ENCODE measurements at places on chromosomes 6 and 20.

DNA sequence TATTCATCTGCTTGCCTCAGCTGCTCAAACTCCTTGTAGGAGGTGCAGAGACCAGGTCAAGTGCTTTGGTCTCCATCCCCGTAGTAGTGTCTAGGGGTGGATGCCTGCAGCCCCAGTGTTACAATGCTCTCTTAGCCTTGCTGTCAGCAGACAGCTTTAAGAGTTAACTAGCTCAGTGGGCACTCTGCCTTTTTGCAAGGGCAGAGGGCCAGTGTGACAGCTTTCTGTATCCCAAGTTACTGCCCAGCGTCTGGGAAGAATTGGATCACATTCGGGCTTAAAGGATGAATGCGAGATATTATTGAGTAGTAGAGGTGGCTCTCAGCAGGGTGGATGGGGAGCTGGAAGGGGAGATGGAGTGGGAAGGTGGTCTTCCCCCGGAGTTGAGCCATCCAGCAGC lies 339.9 kb upstream of the RNF217 start:
- H3K4me3 ChIP-seq, result no peak overlapping the region
- no peak overlapping the region for H3K27ac ChIP-seq

GRCh38 chr6:111718990-111719389 lies 113.3 kb upstream of the TRAF3IP2 start:
- H3K4me3 ChIP-seq, result no peak overlapping the region
- H3K36me3 ChIP-seq, result no peaks in the 10 kb centered on the region
- H3K27ac ChIP-seq, result no peak overlapping the region
- H3K4me1 ChIP-seq, result peaks cover 39% of the 10 kb centered on the region
- no peak for DNase-seq

DNA sequence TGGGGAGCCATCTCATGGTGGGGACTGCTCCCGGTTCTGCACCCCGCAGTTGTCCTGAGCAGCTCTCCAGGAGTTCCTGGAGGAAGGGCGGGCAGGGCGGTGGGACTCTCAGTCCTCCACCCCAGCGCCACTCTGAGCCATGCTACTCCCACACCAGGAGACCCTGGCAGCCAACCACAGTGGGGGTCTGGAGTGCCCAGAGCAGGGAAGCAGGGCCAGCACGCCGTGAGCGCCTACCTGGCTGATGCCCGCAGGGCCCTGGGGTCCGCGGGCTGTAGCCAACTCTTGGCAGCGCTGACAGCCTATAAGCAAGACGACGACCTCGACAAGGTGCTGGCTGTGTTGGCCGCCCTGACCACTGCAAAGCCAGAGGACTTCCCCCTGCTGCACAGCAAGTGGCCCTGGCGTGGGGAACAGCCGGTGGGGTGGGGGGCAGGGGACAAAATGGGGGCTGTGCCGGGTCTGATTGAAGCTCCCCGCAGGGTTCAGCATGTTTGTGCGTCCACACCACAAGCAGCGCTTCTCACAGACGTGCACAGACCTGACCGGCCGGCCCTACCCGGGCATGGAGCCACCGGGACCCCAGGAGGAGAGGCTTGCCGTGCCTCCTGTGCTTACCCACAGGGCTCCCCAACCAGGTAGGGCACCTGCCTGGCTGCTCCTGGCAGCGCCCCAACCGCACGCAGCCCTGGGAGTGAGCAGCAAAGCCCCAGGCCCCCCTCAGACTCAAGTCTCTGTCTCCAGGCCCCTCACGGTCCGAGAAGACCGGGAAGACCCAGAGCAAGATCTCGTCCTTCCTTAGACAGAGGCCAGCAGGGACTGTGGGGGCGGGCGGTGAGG lies 1.6 kb upstream of the TNFRSF6B start:
- H3K27ac ChIP-seq, result no peak overlapping the region
- peaks cover 88% of the 10 kb centered on the region for H3K4me1 ChIP-seq
- H3K36me3 ChIP-seq, result no peaks in the 10 kb centered on the region
- H3K27me3 ChIP-seq, result no peaks in the 10 kb centered on the region
- no peak for DNase-seq
- no peak overlapping the region for H3K4me3 ChIP-seq

DNA sequence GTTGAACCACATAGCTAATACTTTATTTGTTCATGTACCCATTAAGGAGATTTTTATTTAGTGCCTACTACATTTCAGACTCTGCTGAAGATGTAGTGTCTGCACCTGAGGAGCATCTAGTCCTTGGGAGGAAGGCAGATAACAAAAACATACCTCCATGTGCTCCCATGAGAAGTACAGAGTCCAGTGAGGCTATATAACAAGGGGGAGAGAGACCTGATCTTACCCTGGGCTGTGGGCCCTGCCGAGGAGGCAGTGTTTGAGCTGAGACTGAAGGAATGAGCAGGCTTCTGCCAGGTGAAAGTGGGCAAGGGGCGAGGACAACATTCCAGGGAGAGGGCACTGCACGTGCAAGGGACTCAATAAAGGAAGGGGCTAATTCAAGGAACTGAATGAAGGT lies 12.1 kb downstream of the MANBAL start:
- H3K27ac ChIP-seq, result no peak overlapping the region
- no peak for DNase-seq
- H3K4me1 ChIP-seq, result peaks cover 13% of the 10 kb centered on the region
- peaks cover 7% of the 10 kb centered on the region for H3K36me3 ChIP-seq

DNA sequence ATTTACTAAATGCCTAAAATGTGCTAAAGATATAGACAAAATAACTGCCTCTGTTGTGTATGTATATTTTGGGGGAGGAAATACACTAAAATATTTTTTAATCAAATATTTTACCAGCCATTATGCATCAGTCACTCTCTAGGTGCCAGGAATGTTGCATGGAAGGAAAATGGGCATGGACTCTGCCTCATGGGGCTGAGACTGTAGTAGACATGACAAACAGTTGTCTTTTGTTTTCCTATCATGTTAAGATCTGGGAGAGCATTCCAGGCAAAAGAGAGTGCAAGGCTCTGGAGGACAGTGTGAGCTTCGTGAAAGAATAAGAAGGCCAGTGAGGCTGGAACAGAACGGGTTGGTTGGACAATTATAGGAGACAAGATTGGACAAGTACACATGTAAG lies 26.5 kb downstream of the HLA-DOB start:
- no peak overlapping the region for H3K27ac ChIP-seq
- no peaks in the 10 kb centered on the region for H3K36me3 ChIP-seq
- no peaks in the 10 kb centered on the region for H3K27me3 ChIP-seq
- no peak overlapping the region for H3K4me3 ChIP-seq

- no peak for DNase-seq
- H3K27me3 ChIP-seq, result no peaks in the 10 kb centered on the region
- H3K4me1 ChIP-seq, result peaks cover 47% of the 10 kb centered on the region
- H3K27ac ChIP-seq, result peak overlapping the region; percentile 79
- peaks cover 97% of the 10 kb centered on the region for H3K36me3 ChIP-seq
Measured at GRCh38 chr6:36917541-36918193, 31.9 kb downstream of the C6orf89 start.

GRCh38 chr6:132733814-132734213 lies 20.0 kb upstream of the VNN1 start:
- no peaks in the 10 kb centered on the region for H3K36me3 ChIP-seq
- H3K4me1 ChIP-seq, result peaks cover 16% of the 10 kb centered on the region
- no peak for DNase-seq
- no peak overlapping the region for H3K4me3 ChIP-seq

GRCh38 chr6:100892693-100893092 lies 11.6 kb upstream of the ASCC3 start:
- no peak for DNase-seq
- H3K4me1 ChIP-seq, result no peaks in the 10 kb centered on the region
- H3K27ac ChIP-seq, result no peak overlapping the region
- H3K27me3 ChIP-seq, result no peaks in the 10 kb centered on the region
- H3K4me3 ChIP-seq, result no peak overlapping the region
- no peaks in the 10 kb centered on the region for H3K36me3 ChIP-seq

DNA sequence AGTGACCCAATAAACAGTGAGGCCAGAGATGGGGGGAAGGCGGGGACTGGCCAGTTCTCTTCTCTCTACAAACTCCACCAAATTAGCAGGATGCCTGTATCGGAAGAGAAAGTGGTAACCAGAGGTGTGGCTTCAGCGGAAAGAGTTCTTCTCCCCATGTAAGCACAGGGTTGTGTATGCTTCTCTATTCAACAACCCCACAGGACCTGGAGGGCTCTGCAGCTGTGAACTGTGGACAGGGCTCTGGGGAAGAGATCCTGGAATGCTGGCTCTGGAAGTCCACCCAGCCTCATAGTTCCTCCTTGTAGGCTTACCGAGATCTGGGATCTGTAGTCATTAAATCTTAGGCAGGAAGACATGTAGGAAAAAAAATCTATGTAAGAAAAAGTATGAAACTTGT lies 186.2 kb downstream of the FOXC1 start:
- peaks cover 8% of the 10 kb centered on the region for H3K4me1 ChIP-seq
- H3K27ac ChIP-seq, result no peak overlapping the region
- no peak overlapping the region for H3K4me3 ChIP-seq
- no peaks in the 10 kb centered on the region for H3K36me3 ChIP-seq
- DNase-seq, result no peak
- H3K27me3 ChIP-seq, result no peaks in the 10 kb centered on the region
